T-cell (primary cell): ENCODE measurements at places on chromosomes 4 and X. TPM values are rescaled to one million over a fixed set of nuclear protein-coding genes. Genes with fewer than 3 reads are reported as not detected.

DNA sequence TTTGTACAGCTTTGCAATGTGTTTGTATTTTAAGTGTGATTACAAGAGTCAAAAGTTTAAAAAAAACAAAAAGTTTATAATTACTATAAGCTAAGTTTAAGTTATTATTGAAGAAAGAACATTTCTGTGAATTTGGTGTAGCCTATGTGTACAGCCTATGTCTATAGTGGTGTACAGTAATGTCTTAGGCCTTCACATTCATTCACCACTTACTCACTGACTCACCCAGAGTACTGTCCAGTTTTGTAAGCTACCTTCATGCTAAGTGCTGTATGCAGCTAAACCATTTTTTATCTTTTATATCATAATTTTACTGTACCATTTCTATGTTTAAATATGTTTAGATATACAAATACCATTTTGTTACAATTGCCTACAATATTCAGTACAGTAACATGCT is 182.3 kb downstream of the RPA4 start:
- DNase-seq, result no peak

DNA sequence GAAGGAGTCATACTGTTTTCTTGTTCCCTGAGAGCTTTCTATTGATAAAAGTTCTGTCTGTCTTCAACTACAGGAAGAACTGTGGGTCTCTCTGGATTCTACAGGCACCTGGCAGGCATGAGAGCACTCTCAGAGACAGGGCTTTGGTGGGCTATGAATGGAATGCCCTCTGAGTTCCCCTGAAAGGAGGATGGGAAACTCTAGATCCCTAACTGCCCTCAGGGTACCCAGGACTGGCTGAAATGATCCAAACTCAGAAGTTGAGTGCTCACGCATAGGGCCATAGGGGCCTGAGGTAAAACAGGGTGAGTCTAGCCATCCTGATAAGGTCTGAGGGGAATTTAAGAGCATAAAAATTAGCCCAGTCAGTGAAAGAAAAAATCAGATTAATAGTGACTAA is 59.0 kb upstream of the SCRG1 start:
- no peak for DNase-seq

DNA sequence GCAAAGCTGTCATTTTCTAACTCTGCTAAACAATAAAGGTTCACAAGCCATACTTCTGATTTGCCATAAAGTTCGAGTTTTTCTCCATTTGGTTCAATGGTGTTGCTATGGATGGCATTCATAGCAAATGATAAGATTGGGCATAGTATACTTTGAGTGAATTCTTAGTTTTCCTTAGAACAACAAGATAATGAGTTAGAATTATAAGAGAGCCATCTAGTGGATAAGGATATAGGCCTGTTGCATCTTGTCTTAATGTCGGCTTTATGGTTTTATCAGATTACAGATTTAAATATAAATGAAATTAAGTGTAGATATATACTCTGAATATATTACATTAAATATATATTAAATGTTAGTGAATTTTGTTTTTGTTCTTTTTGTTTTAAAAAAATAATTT is 644.6 kb downstream of the IL1RAPL1 start:
- DNase-seq, result no peak

DNA sequence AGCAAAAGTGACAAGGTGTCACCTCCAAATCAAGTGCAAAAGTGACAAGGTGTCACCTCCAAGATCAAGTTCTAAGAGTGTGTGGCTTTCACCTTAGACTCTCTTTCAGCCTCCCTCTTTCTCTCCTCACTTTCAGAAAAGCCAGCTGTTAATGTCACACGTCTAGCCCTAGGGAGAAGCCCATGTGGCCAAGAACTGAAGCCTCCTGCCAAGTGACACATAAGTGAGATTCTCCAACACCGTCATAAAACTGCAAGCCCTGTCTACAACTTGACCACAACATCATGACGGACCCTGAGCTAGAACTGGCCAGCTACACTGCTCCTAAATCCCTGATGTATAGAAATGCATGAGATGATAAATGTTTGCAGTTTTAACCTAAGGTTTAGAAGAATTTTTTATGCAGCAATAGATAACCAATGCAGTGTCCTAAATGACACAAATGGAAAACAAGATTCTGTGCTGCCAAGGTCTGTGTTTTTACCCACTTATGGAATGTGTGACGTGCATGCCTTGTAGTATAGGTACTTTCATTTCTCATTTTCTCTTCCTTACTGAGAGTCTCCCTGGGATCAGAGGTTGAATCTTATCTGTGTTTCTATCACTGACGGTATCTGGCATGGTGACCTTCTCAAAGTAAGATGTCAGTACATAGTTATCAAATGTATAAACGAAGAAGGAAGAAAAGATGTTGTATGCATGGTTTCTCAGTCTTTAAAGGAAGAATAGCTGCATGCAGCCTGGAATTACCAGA is 25.0 kb downstream of the NLGN4X start:
- DNase-seq, result no peak

GRCh38 chr4:88759039-88759894 is 61.6 kb upstream of the NAP1L5 start:
- no peak for DNase-seq

GRCh38 chr4:165628572-165628971 is 244.5 kb upstream of the TLL1 start:
- DNase-seq, result no peak

GRCh38 chr4:84957514-84958420 is 8.7 kb downstream of the WDFY3 start:
- no peak for DNase-seq

Gene ZMAT1
- 24.9 TPM for total RNA-seq

Gene KLHL4
- 0.15 TPM for total RNA-seq
